AG04449 (cell line): ENCODE measurements at places on chromosomes 5 and 9.
A peak's percentile ranks its signal among the peaks of the same experiment; 100 is the strongest.

DNA sequence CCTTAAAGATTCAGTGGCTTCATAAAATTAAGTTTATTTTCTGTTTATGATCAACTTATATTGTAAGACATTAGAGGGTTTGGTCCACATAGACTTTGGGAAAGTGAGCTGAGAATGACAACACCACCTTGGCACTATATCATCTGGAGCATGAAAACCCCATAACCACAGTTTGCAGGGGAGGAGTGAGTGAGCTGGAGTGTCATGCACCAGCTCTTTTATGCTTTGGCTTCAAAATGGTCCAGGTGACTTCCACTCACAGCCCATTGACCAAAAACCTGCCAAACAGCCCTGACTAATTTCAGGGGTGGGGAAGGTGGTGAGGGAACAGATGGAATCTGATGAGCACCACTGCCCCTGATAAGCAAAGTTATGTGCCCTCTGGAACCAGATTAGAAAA lies 295.8 kb downstream of the DMRTA1 start:
- DNase-seq = no peak

DNA sequence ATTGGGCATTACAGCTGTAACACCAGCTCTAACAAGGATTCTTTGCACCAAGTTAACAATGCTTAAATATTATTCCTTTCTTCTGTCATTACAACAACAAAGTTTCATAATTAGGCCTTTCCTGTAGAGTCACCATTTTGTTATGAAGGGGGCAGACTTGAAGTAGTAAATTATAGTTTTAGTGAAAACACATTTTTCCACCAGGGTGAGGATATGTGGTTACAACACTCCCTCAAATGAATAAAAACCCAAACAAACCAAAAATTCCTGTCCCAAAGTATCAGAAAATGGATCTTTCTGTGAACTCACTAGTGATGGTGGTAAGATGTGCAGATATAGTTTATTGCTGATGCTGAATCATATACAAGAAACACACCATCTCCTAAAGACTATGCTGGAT lies 250.5 kb upstream of the TUT7 start:
- DNase-seq = peak; percentile 77

- DNase-seq = no peak
These were observed 76.4 kb upstream of the PRSS3 start for GRCh38 chr9:33718987-33719386.

DNA sequence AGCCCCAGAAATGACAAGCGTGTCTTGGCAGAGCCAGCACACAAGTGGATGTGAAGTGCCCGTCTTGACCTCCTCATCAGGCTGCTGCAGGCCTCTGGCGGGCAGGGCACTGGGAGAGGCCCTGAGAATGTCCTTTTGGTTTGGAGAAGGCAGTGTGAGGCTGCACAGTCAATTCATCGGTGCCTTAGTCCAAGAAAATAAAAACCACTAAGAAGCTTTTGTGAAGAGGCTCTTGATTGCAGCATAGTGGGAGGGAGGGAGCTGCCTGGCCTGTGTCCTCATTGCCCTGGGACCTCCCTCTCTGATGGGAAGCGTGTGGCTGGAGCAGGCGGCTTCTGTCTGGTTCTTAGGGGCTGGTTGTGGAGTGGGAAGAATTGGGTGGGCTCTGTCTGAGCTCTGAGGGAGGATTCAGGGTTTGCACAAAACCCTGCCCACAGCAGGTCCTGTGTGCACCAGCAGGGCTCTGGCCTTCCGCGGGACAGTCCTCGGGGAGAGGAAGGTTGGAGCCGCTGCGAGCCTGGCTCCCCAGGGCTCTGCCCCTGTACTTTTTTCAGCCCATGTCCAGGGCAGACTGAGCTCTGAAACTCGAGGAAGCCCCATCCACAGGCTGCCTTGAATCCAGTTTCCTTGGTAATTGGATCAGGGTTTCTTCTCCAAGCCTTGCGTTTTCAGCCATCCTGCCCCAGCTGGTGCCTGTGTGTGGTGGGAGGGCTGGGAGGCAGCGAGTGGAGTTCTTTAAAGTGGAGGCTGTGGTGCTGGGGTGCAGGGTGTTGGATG lies 1.1 kb downstream of the HRCT1 start:
- peak; percentile 59 for DNase-seq

DNA sequence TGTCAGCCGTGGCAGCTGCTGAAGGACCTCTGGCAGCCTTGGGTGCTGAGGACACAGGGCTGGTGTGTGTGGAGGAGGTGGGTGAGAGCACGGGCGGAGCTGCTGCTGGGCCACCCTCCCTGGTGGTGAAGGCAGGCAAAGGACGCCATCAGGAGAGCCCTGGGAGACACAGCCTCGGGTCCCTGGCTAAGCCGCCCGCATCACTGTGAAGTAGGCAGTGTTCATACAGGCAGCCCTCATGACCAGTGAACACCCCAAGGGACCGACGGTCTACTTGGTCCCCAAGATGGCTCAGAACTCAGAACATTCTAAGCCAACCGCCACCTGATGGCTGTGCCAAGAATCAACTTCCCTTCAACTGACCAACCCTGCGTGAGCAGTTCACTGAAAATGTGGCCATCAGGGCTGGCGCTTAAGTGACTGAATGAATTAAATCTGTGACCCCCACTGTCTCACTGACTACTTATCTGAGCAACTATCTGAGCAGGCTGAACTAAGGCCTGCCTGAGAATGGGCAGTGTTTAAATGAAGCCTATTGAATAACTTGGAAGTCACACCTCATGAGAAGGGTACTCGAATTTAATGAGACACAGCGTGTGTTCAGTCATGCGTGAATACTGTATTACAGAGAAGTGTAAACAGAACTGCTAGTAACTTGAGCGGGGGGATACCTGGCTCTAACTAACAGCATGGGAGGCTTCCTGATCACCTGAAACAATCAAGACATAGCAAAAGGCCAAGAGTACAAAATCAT lies 54.7 kb upstream of the SIMC1 start:
- no peak for DNase-seq

GRCh38 chr5:52947851-52948250 lies 41.3 kb upstream of the ITGA2 start:
- no peak for DNase-seq

GRCh38 chr5:56050551-56051255 lies 55.9 kb upstream of the IL6ST start:
- DNase-seq = no peak

GRCh38 chr5:73564675-73565074 lies 764 bp downstream of the ANKRA2 start:
- no peak for DNase-seq
